Aortic smooth muscle cell (primary cell): ENCODE measurements at places on chromosomes 7 and 10. TPM values are rescaled to one million over a fixed set of nuclear protein-coding genes. Genes with fewer than 3 reads are reported as not detected.

Gene KIAA1217
- 1.6 and 5.2 TPM in 2 replicates for total RNA-seq

Gene TMEM213
- total RNA-seq = not detected in 2 replicates

Gene GDF2
- not detected in 2 replicates for total RNA-seq

Gene PDE1C
- total RNA-seq = 0.56 and 0.92 TPM in 2 replicates

Gene LRRC4
- 0.06 and 0.13 TPM in 2 replicates for total RNA-seq

Gene SPDYE1
- total RNA-seq = not detected in 2 replicates

Gene PVRIG
- not detected in 2 replicates for total RNA-seq

Gene AKR1D1
- total RNA-seq = not detected in 2 replicates
